ENCODE measurements at places on chromosomes 16 and 17.

DNA sequence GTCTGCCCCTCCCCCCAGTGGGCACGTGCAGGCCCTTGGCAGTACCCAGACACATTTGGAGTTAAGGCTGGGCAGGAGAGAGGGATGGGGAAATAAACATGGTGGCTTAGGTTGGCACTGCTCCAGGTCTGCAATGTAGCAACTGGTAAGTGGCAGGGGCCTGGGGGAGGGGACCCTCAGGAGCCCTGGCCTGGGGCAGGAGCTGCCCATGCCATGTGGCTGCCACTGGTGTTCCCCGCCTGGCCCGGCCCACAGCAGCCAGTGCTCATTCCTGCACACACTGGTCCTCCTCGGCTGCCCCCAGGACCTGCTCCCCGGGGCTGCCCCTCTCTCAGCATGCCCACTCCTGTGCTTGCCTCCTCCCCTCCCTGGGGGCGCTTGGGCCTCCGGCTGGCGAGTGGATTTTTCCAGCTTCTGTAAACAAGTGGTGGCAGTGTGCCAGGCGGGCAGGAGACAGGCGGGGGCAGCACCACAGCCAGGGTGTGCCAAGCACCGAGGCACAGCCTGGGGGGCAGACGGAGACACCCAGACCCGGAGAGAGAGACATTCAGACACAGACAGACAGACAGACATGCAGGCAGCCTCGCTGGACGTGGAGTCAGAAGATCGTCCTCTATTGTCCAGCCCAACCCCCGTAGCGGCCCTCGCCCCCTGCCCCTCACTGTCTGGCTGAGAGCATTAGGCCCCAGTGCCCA, 9.4 kb downstream of the THRA start:
- DNase-seq = peak; percentile 86

DNA sequence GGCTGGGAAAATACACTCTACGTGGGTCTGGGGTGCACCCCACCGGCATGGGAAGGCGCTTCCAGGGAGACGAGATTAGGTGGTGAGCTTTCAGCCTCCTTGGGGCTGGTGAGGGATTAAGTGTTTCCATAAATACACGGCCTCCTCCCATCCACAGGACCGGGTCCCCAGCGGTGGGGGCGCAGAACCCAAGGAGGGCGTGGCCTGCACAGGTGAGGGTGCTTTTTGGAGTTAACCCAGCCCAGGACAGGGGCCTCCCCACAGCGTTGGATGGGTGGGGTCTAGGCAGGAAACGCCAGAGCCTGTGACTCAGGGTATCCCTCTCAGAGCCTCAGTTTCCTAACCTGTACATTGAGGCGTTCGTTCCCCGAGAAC, 1.1 kb downstream of the C16orf74 start:
- no peak for DNase-seq

- no peak for DNase-seq
Observed at GRCh38 chr17:75475851-75476250, 19.4 kb downstream of the TMEM94 start.

DNA sequence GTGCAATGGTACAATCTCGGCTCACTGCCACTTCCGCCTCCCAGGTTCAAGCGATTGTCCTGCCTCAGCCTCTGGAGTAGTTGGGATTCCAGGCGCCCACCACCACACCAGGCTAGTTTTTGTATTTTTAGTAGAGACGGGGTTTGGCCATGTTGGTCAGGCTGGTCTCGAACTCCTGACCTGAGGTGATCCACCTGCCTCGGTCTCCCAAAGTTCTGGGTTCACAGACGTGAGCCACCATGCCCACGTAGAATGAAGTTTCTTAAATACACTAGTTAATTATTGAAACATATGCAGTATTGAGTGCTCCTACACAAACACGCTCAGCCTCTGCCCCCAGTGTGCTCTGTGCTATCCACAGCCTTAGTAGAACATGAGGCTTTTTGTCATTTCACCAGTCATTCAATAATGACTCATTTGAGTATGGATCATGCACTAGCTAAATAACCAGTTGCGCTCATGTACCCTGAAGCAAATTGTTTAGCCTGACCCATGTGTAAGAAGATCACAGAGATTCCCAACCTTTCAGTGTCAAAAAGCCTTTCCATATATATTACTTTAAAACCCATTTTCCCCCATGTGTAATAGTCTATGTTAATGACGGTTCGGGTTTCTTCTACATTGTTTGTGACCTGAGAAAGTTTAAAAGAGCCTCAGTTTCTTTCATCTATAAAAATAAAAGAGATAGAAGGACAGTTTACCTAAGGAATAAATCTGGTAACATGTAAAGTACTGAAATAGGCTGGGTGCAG, 49.7 kb downstream of the TUBD1 start:
- no peak for DNase-seq

- no peak for DNase-seq
Observed at GRCh38 chr17:42275527-42276358, 448 bp downstream of the STAT5B start.

- DNase-seq = no peak
Observed at GRCh38 chr16:29984137-29984763, 10.6 kb downstream of the TAOK2 start.
